ENCODE measurements at places on chromosomes 4 and X.

- no peak for DNase-seq
Measured at GRCh38 chr4:124753941-124754581, 41.5 kb upstream of the ANKRD50 start.

DNA sequence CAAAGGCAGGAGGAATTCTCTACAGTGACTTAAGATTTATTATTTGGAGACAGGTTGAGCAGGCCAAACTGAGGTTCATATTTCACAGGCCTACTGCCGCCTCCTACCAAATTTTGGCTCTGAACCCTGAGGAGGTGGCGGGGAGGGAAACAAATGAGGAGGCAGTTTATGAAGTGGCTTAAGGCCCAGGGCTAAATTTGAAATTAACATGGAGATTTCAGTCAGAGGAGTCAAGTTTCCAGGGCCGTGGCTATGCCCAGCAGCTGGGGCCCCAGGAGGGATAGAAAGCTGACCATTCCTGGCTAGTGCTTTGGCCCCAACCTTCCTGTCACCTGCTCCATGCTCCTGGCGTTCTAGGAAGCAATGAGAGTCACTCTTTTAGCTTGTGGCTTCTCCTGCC lies 73.4 kb upstream of the ARHGAP36 start:
- DNase-seq = no peak

GRCh38 chr4:87489678-87490077 lies 39.5 kb downstream of the SPARCL1 start:
- peak; percentile 57 for DNase-seq

DNA sequence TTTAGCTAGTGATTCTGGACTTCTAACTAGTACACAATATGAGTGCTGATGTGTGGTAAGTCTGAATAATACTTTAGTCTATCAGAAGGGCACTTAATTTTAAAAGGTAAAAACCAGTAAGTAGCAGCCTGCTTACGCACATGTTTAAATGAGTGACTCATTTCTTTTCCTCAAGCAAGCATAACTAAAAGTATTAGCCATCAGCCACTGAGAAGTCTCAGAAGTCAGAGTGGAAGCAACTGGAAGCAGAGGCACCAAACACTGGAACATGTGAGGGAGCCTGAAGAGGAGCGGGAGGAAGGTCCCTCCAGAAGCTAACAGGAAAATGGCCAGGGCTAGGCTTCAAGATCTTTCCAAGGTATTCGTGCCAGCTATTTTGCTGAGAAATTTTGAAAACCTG lies 257.7 kb downstream of the RAPGEF2 start:
- DNase-seq = peak; percentile 88

DNA sequence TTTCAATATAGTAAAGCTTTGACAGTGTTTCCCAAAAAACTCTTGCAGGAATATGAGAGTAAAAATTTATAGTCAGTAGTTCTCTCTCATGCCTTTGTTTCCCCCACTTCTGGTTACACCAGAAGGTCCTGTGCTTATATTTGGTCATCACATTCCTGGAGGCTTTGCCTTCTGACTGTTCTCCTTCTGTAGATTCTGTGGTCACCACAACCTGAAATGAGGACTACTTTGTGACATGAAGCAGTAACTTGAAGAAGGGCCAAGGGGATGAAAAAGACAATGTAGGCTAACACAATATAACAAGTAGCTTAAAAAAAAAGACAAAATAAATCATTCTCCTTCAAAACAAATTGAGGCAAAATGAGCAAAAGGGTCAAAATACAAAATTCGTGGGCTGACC lies 366.2 kb upstream of the NR3C2 start:
- DNase-seq = peak; percentile 12

DNA sequence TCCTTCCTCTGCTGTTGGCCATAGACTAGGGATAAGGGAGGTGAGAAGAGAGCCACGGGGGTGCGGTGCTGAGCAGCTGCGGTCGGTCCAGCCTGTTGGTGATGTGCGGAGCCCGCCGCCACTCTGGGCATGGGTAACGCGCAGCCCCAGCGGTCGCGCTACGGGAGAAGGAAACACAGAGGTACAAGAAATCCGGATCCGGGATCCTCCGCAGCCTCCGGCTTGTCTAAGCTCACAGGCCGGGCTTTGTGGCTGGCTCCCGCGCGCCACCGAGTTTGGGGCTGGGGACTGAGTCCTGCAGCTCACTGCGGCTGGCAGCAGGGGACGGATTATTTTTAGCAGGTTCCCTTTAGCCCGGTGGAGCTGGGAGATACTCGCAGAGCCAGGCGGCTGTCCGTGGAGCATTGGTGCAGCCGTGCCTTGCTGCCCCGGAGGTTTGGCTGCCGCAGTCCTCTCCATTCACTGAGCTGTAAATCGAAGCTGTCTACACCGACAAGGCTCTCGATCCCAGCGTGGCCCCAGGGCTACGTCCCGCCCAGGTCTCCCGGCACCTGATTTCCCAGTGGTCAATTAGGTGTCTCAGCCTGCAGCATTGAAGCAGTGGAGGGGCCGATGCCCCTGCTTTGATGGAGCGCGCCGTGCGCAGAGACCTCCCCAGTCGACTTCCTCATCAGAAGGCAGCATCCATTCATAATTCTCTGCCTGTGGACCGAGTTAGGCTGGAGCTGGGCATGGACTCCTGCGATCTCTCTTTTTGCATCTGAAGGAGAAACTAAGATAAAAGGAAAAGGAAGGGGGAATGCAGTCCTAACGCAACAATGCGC lies 81.9 kb upstream of the SCML1 start:
- peak; percentile 4 for DNase-seq

All from AG10803 (cell line).